ENCODE measurements at places on chromosomes 16 and 17.

GRCh38 chr16:1309888-1310831 is 724 bp downstream of the UBE2I start:
- peak; percentile 62 for DNase-seq

- DNase-seq = no peak
These were observed 518.5 kb upstream of the EEF2KMT start for GRCh38 chr16:5615868-5616642.

GRCh38 chr16:31869511-31870201 is 4.0 kb upstream of the ZNF267 start:
- DNase-seq = peak; percentile 80

DNA sequence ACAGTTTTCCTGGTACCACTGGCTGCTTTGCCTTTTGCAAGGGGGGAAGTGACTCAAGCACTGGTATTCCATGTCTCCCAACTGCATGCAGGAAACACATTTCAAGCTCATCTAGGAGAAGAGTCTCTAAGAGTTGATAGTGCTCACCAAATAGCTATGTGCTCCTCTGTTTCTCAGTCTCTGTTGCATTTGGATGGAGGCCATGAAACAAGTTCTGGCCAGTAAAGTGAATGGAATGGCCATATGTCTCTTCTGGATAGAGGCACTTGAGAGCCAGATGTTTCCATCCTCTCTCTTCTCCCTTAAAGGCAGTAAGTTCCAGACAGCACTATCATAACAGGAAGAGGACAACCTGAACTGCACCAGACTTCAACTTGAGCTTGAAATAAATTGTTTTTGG is 60.6 kb downstream of the C16orf82 start:
- no peak for DNase-seq

DNA sequence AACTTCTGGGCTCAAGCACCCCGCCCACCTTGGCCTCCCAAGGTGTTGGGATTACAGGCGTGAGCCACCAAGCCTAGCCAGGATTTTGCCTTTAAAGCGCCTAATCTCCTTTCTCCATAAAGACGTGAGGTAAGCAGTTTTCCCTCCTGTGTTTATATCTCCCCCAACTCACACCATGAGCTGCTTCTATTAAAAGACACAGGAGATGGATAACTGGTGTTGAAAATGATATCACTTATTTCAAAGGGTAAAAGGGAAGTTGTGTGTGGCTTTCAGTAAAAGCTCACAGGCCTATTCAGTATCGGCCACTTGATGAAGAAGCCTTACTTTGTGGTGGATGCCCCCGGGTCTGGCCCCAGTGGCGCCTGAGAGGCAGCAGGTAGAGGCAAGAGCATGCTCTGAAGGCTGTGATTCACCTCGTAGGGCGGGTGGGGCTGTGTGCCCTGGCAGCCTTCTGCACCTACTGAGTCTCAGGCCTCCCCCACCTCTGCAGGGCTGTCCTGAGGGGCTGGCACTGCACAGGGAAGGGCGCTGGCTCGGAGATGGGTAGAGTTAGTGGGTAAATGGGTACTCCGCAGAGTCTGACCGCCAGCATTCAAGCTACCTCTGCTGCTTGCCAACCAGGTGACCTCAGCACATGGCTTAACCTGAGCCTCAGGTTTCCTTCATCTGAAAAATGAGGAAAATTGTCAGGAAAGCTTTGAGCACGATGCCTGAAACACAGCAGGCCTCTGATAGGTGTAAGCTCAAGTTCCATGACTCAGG is 146.8 kb downstream of the CLEC16A start:
- DNase-seq = no peak
